ENCODE measurements at places on chromosomes 3 and 15.

DNA sequence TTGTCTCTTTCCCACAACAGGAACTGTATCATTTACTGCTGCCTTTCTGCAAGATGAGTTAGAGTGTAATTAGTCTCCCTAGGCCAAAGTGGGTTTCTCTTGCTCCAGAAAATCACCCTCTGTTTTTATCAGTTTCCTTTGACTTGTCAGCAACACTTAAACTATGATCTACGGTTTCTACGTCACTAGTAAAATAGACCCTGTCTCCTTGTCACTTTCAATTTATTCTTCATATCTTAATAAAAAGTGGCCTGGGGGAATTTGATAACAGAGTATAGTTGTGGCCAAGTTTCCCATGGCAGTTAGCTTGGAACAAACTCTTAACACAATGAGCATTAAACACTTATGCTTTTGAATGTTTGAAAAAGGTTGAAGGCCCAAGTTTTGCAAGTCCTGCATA is 79.6 kb downstream of the CGNL1 start:
- no peak for DNase-seq

DNA sequence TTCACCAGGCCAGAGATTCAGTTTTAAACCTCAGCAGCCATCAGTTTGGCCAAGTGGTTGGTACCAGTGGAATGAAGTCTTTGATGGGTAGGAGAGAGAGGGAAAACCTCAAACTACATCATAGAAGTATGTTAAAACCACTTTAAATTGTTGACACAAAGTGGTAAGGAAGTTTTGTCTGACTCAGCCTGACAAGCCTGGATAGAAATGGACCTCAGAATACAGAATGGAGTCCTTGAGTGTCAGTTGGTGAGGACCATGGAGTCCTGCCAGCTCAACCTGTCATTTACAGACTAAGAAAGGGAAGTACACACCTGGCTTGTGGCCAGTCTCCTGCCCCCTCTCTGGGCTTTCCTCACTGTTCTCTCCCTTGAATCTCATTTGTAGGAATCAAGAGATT is 12.1 kb downstream of the EAF1 start:
- DNase-seq = no peak

DNA sequence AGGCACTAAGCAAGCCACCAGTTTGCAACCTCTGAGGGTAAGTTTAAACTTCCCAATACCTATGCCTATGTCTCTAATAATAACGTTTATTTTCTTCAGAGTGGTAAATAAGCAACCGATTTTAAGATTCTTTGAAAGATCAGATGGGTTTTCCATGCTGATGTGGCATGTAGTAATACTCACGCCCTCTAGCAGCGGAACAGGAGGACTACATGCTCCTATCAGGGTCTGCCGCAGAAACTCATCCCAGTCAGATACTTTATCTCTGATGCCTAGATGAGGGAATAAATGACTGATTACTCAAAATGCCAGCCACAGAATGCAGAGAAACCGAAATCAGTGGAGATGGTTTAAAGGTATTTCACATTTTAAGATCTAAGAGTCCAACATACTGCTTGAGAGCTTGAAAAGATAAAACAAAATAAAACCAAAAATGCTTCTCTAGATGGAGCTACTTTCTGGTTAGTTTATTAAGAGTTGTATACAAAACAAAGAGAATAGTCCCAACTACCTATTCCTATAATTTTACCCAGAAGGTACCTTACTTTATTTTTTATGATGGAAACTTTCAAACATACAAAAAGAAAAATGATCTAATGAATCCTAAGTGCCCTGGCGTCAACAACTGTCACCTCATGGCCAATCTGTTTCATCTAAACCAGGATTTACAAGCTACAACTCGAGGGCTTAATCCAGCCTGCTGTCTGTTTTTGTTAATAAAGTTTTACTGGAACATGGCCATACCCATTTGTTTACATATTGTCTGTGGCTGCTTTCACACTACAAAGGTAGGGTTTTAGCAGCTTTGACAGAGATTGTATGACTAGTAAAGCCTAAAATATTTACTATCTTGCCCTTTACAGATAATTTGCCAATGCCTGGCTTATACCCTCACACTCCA is 37.5 kb upstream of the STIMATE start:
- no peak for DNase-seq

GRCh38 chr3:15501126-15501525 is 20.4 kb downstream of the COLQ start:
- no peak for DNase-seq

GRCh38 chr15:93073465-93073952 is 15.5 kb downstream of the RGMA start:
- DNase-seq = no peak

- DNase-seq = no peak
Observed at GRCh38 chr3:23816721-23817120, 11.0 kb downstream of the UBE2E1 start.

GRCh38 chr3:69255928-69256327 is 130.0 kb downstream of the FRMD4B start:
- DNase-seq = no peak

DNA sequence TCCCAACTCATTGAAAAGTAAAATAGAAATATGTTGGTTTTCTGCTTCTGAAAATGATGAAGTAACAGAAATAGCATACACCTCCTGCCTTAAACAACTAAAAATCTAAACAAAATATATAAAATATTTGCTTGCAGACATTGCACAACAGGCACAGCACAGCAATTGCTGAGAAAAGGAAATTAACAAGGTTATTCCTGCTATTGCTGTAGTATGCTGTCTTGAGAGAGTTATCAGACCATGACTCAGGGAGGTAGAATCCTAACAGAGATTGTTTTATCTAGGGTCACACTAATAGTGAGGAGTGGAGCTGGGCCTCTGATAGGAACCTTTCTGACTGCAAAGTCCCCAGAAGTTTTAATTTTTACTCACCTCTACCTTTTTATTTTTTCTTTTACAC is 72.6 kb downstream of the ZBTB20 start:
- no peak for DNase-seq

All from breast epithelium (tissue), 4 donors.